ENCODE measurements at places on chromosomes 4 and X.

- DNase-seq: no peak
These were observed 362.6 kb downstream of the GASK1B start for GRCh38 chr4:157810137-157810774.

GRCh38 chrX:30572004-30572403 is 5.6 kb downstream of the TASL start:
- DNase-seq: no peak

GRCh38 chrX:40513012-40513411 is 67.8 kb upstream of the ATP6AP2 start:
- no peak for DNase-seq

GRCh38 chr4:168177546-168178149 is 85.3 kb downstream of the ANXA10 start:
- DNase-seq: no peak

DNA sequence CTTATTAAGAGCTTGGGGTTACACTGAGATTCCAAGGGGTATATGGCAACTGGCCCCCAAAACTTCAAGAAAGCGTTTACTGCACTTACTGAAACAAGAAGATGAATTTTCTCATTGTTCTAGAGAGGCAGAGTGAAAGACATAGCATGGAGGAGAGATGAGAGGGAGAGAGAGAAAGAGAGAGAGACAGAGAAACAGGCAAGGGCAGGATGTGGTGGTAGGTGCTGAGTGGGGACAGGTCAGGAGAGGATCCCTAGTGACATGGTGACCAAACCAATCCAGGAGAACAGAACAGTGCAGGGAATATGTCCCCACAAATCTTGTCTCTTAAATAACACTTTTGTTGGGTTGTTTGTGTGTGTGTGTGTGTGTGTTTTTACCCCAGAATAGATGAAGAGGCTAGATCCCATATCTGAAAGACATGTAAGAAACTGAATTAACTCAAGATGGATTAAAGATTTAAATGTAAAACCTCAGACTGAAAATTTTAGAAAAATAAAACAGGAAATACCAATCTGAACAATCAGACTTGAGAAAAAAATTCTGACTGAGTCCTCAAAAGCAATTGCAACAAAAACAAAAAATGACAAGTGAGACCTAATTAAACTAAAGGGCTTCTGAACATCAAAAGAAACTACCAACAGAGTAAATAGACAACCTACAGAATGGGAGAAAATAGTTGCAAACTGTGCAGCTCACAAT is 202.2 kb downstream of the QDPR start:
- DNase-seq: no peak

- no peak for DNase-seq
These were observed 69.5 kb downstream of the RRAGB start for GRCh38 chrX:55787063-55787462.

DNA sequence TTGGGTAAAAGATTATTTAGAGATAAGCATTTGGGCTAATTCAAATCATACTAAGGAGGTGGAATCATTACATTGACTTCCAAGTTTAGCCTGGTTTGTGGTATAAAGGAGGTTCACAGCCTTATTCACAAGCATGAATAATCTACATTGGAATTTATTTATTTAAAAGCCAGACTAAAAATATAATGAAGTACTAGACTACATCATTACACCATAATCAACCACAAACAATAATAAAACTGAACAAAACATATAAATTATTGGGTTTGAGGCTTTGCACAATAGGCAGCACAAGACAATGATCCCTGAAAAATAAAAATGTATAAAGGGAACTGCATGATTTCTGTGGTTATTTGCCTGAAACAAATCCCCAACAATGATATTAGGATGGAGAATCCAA is 314.0 kb downstream of the GBA3 start:
- DNase-seq: no peak

GRCh38 chrX:44106864-44107263 is 133.7 kb upstream of the NDP start:
- DNase-seq: no peak

- DNase-seq: no peak
These were observed 43.3 kb upstream of the CTAG2 start for GRCh38 chrX:154696676-154697045.

GRCh38 chr4:20043991-20044390 is 207.7 kb upstream of the SLIT2 start:
- no peak for DNase-seq

DNA sequence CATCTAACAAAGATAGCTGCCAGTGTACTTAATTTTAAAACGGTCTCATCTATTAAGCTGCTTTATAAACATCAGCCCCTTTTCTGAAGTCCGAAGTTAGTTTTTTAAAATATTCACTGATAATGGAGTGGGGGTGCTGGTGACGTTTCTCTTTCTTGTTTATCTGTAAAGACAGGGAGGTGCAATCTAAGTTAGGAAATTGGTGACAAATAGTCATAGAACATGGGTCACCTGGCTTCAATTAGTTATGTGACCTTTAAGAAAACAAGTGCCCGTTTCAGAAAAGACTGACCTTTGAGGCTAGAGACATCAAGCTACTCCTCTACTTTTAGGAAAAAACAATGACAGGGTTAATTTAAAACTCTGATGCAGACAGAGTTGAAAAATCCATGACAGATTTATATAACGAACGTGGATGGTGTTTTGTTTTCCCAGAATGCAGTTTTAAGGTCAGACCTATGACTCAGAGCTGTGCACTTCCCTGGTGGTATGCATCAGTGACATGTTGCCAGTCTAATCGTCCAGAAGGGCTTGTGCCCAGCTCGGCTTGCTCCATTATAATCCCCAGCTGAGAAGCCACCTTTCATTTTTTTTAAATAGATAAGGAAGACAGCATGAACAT is 38.2 kb downstream of the FHL1 start:
- DNase-seq: no peak

- DNase-seq: no peak
These were observed 252.9 kb upstream of the CXXC4 start for GRCh38 chr4:104747635-104748034.

DNA sequence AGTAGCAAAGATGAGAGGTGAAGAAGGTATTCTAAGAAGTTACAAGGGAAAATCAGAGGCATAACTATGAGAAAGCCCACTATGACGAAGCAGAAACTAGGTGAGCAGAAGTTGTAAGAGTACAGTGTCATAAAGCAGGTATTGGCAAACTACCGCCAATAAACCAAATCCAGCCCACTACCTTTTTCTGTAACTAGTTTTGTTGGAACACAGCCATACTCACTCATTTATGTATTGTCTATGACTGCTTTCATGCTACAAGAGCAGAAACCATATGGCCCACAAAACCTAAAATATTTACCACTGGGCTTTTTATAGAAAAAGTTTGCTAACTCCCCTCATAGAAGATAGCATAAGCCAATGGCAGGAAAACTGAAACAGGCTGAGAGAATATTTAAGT is 31.8 kb upstream of the ZCCHC13 start:
- no peak for DNase-seq

DNA sequence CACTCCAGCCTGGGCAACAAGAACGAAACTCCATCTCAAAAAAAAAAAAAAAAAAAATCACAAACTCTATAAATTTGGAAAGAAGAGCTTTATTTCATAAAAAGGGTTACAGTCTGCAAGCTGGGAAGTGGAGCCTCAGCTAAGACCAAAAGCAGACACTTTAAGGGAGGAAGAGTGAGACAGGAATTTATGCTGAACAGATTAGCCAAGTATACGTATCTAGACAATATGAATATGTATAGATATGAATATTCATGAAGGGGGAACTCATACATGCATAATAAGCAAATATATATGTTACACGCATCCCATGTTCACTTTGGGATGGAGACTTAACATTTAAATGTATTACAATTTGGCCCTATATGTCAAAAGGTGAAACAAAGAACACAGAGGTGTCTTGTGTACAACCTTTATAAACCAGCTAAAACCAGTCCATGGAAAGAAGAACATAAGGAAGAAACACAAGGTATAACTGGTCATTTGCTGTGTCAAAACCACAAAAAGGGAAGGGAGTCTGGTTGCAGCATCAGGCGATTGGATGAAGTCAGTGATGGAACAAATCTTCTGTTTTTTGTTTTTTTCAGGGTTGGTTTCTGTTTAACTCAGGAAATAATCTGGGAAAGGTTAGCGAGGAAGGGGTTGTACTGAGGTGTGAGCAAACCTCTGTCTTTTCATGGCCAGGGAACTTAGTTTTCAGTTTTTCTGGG is 130.0 kb upstream of the MAOA start:
- DNase-seq: no peak

DNA sequence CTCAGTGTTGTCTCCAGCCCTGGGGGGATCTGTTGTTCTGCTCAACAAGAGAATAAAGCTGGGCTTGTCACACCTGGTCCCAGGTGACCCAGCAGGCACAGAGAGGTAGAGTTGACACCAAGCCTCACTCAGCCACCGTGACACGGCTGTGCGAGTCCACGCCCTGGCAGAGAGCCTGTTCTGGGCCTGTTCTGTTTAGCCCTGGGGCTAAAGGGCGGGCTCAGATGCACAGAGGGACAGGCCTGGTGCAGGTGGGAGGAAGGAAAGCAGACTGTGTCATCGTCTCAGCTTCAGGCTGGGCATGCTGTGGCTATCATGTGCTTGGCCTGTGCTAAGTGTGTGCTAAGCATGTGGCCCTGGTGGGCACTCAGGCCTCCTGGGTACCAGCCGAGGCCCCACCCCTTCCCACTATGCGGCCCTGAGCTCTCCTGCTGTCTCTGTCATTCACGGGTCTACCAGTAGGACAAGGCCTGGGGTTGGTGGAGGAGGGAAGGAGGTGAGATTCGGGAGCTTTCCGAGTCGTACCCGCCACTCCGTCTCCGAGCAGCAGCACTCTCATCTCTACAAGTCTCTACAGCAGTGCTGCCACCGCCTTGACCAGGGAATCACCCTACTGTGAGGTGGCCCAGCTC is 10.8 kb downstream of the WFS1 start:
- no peak for DNase-seq

DNA sequence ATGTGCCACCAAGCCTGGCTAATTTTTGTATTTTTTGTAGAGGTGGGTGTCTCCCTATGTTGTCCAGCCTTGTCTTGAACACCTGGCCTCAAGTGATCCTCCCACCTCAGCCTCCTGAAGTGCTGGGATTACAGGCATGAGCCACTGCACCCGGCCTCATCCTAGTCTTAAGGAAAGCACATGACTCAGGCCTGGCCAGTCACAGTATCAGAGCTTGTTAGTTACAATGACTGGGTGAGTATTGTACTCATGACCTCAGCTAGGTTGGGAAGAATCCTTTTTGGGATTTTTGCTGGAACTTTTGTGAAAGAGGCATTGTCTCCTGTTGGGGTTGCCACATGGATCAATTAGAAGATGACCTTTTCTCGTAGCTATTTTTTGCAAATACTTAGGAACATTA is 292.8 kb downstream of the RAPGEF2 start:
- DNase-seq: no peak

- no peak for DNase-seq
These were observed 86.8 kb downstream of the DCLK2 start for GRCh38 chr4:150164956-150165629.

DNA sequence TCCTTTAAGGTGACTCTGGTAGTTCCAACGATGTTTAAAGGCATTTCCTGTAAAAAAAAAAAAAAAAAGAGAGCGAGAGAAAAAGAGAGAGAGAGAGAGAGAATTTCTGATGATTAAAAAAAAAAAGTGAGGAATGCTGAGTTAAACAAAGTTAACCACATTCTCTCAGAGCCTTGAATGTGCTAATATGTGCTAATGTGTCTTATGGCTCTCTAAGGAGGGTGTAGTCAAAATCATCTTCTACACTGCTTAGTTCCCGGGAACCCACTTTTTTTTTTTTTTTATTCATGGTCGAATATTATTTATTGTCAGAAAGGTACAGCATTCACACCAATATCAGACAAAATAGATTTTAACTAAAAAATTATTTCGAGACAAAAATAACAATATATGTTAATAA is 111.7 kb downstream of the SNCA start:
- no peak for DNase-seq

GRCh38 chr4:187632260-187632995 is 363.1 kb upstream of the ZFP42 start:
- DNase-seq: no peak

DNA sequence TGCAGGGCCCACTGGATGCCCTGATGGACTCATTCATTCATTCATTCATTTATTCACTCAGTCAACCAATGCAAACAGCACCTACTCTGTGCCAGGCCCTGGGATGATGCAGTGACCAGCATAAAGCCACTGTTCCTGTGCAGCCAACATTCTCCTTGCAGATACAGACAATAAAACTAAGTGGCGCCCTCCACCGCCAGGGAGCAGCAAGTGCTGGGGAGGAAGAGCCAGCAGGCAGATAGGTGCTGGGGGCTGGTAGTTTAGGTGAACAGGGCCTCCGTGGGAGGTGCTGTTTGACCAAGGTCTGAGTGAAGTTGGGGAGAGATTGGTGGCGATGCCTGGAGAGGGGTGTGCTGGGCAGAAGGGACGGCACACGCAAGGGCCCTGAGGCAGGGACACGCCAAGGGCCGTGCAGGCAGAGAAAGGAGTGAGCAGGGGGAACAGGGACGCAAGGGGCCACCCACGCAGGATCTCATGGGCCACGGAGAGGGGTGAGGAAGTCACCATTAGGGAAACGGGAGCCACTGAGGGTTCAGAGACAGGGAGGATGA is 65.5 kb downstream of the WFS1 start:
- no peak for DNase-seq

DNA sequence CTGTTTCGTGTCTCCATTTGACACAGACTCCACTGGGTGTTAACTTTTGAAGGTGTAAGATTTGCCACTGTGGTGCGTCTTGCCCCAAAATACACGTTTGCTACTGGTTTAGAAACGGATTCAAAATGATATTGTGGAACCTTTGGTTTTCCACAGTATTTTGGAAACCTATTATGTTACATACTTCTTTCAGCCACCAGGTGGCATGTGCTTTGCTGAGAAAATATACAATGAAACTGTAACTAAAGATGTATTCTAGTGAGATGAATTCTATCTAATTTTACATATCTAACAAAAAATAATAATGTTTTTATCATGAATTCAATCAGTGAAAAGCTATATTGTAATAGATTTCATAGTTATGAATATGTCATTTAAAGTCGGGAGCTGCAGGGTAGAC is 28.4 kb upstream of the SLITRK4 start:
- DNase-seq: no peak
